ENCODE measurements at places on chromosomes 3 and 15.

GRCh38 chr15:94053626-94054025 lies 177.7 kb upstream of the MCTP2 start:
- H3K27ac ChIP-seq, result no peak overlapping the region
- H3K4me3 ChIP-seq, result no peak overlapping the region
- no peaks in the 10 kb centered on the region for H3K27me3 ChIP-seq
- no peak for DNase-seq

DNA sequence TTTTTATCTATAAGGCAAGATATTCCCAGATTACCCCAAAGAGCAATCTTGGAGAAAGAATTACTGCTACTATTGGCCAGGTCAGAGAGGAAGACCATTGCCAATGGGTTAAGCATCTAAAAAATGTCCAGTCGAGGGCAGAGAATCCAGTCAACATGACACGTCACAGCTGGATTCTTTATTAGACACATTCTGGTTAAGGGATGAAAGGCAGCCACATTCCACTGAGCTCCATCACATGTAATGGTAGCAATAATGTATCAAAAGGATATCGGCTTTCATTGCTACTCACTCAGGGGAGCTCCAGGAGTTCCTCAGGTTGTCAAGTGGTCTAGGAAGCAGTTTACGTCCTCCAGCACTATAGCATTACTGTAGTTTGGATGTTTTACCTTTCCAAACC lies 421.1 kb downstream of the PLOD2 start:
- peaks cover 5% of the 10 kb centered on the region for H3K27me3 ChIP-seq
- no peaks in the 10 kb centered on the region for H3K36me3 ChIP-seq
- no peak for DNase-seq
- H3K4me1 ChIP-seq, result no peaks in the 10 kb centered on the region
- no peak overlapping the region for H3K4me3 ChIP-seq

DNA sequence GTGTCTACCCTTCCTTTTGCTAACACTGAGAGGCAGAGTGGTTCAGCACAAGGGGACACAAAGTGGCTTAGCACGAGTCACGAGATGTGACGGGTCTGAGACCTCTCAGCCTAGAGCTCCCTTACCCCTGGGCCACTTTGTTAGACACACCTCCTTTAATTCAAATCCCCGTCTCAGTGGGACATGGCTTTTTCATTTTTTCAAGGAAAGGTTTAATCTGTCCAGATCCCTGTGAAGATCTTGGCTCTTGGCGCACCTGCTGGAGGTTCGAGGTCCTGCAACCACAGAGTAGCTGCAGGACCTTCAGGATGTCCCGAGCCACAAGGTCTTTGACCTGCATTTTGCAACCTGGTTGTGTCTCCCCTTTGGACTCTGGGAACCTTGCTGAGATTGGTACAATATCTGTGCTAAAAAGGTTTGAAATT lies 52.0 kb downstream of the LPP start:
- H3K4me3 ChIP-seq, result no peak overlapping the region
- peaks cover 31% of the 10 kb centered on the region for H3K4me1 ChIP-seq
- DNase-seq, result no peak
- peaks cover 12% of the 10 kb centered on the region for H3K36me3 ChIP-seq

DNA sequence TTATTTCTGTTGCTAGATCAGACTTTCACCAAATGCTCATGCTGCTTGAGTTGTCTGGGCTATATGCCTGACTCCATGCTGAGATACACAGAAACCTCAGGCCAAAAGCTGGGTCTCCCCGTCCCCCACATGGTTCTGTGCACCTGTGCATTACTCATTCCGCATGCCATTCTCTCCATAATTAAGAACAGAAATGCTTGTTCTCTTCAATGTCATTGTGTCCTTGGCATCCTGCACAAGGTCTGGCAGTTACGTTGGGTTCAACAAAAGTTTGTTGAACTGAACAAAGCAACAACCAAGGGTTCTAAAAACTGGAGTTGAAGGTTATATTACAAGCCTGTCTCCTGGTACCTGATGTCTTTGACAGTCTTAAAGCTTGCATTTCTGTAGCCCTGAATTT lies 177.5 kb downstream of the FNDC3B start:
- peak overlapping the region; percentile 27 for H3K27ac ChIP-seq
- no peaks in the 10 kb centered on the region for H3K36me3 ChIP-seq
- H3K27me3 ChIP-seq, result peaks cover 3% of the 10 kb centered on the region
- H3K4me3 ChIP-seq, result no peak overlapping the region
- DNase-seq, result no peak

DNA sequence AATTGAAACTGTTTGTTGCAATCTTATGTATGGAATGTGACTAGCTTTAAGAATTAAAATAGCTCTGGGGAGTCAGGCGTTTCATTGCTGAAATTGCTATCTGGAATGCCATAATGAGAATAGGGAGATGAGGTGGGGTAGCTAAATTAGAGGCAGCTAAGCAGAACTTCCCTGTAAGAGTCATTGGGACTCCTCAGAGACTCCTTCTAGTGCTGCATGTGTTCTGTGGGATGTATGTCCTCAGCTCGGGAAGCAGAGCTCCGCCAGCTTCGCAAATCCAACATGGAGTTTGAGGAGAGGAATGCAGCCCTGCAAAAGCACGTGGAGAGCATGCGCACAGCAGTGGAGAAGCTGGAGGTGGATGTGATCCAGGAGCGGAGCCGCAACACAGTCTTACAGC lies 57.4 kb downstream of the HMG20A start:
- H3K27ac ChIP-seq, result no peak overlapping the region
- H3K36me3 ChIP-seq, result peaks cover 35% of the 10 kb centered on the region
- no peak overlapping the region for H3K4me3 ChIP-seq

- H3K4me3 ChIP-seq, result no peak overlapping the region
- H3K36me3 ChIP-seq, result peaks cover 2% of the 10 kb centered on the region
- H3K27me3 ChIP-seq, result no peaks in the 10 kb centered on the region
- DNase-seq, result no peak
These were observed 56.4 kb upstream of the PHLDB2 start for GRCh38 chr3:111802700-111803099.

All from immature natural killer cell (primary cell).